Neuronal stem cell (in vitro differentiated cells): ENCODE measurements at places on chromosomes 2 and 18.

DNA sequence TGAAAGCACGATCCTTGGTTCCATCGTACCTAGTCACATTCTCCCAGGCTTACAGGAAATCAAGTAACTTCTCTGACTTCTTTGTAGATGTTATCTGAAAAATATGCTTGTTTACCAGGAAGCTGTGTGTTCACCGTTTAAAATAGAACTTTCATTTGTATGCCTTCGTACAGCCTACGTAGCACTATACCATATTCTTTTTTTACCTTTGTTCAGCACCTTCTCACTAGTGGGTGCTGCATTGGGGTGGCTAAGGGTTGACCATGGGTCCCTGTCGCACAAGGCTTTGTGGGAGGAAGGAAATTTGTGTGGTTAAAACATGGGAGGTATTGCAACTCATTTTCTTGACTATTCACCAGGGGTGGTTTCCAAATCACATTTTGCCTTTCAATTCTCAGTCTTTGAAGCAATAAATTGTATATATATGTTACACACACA is 16.6 kb downstream of the MALT1 start:
- no peak for DNase-seq

GRCh38 chr2:191295088-191295487 is 49.9 kb downstream of the MYO1B start:
- DNase-seq = no peak

GRCh38 chr18:24220318-24220688 is 81.4 kb downstream of the CABYR start:
- DNase-seq = no peak

- DNase-seq = no peak
These were observed 269.4 kb downstream of the LOXHD1 start for GRCh38 chr18:46387441-46388131.

- DNase-seq = no peak
These were observed 2.3 kb upstream of the ZNF532 start for GRCh38 chr18:58862356-58862755.

DNA sequence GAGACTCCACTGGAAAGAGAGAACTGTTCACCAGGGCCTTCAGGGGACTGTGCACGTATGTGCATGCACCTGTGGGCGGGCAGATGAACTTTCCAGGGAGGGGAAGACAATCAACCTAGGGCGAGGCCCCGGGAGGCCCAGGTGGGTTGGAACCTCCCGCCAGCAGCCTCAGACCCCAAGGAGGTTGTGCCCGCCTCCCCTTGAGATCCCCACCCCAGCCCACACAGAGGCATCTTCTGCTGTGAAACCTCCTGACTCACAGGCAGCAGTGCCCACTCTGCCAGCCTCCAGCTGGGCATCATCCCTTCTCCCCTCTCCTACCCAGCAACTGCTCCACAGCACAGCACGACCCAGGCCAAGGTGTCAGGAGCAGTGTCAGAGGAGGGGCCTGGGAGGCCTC is 54.4 kb downstream of the FAM178B start:
- no peak for DNase-seq

GRCh38 chr2:187874786-187875185 is 320.6 kb upstream of the TFPI start:
- DNase-seq = no peak

- no peak for DNase-seq
These were observed 74.7 kb upstream of the PTPRM start for GRCh38 chr18:7492385-7492784.

DNA sequence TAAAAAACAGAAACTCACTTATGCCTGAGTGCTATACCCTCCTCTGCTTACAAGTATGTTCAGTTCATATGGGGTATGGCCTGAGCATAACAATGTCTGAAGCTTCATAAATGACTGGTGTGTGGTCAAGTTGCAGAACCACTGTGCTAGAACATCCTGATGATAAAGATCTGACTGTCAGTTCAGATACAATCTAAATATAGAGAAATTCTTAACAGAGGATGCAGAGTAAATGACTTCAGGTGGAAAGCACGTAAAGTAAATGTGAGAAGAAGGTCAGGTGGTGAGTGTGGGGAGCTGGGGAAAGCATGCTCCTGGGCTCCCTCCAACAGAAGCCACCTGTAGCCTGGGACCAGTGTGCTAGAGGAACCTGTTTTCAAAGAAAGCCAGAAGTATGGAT is 926.2 kb downstream of the TSN start:
- DNase-seq = no peak

DNA sequence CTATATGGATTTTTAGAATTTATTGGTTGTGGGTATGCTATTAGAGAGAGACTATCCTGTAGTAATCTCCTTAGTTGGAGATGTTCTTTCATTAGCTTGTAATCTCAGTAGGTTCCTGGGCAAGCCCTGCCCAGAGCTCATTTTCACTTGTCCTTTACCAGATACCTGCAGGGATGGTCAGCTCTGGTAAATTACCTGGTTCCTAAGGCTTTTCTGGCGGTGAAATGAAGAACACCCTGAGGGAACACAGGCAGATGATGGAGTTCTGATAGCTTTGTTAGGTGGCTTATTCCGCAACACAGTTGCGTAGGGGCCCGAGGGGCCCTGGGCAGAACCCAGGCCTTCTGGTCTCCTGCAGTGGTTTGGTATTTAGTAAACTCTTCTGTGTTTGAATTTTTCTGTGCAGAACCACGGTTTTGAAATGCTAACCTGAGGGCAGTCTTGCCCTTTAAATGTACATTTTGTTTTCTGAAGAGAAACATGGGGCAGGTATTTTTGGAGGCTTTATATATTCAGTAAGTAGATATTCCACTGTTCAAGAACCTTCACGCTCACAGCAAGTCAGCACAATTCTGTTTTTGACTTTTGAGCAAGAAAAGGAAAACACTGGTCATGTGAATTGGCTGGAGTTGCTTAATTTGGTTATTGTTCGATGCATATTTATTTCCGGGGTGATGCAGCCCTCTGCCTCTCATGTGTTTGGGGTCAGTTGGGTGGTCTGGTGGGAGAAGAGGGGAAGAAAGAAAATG is 22.4 kb downstream of the ZNF532 start:
- no peak for DNase-seq

DNA sequence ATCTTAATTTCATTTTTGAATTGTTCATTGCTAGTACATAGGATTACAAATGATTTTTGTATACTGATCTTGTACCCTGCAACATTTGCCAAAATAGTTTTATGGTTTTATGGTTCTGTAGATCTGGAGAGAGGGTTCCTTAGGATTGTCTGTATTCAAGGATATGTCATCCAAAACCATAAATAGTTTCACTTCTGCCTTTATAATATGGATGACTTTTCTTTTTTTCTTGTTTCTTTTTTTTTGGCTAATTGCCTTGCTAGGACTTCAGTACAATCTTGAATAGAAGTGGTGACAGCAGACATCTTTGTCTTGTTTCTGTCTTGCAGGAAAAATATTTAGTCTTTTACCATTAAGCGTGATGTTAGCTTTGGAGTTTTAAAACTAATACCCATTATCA is 383.9 kb upstream of the HS6ST1 start:
- DNase-seq = no peak

GRCh38 chr2:203718087-203718486 is 11.6 kb downstream of the CD28 start:
- no peak for DNase-seq

DNA sequence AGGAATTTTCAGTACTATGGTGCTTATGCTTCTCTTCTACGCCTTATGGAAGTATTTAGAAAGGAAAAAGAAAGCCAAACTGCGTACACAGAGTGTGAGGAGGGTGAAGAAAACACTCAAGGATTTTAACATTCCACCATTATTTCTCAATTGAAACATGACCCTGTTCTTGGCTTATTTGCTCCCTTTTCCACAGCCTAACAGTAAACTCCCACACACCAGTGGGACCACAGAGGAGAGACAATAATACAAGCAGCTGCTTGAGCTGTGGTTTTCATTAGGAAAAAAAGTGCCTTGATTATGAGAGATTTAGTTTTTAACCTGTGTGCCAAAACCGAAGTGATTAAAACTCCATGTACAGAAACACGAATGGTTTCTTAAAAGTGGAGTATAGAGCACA is 134.3 kb downstream of the MEP1B start:
- no peak for DNase-seq

GRCh38 chr18:21650311-21650710 is 38.2 kb downstream of the SNRPD1 start:
- no peak for DNase-seq

DNA sequence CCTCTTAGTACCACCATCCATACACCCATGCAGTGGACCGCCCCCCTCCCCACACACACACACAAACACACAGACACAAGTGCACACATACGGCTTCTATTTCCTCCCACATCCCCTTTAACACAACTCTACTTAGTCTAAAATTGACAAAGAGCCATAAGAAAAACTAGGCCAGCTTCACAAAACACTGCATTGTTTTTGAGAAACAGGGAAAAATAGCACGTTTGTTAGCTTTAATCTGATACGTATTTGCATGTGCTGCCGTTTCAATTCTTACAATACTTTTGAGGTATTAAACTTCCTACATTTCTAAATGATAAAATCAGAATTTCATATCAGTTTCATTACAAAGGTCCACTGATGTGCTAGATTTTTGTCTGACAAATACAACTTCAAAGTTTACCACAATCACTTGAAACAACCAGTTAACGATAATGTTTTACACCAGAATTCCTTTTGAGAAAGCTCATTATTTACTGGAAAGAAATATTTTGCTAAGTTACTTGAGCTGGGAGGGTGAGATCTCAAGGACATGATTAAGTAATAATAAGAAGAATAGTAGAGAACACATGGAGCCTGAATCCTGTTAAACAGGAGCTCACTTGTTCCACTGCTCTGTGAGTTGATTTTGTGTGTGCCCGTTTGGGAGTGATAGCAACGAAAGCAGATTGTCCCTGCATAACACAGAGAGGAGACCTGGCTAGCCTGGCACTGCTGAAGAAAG is 74.5 kb downstream of the MOGAT1 start:
- DNase-seq = no peak

DNA sequence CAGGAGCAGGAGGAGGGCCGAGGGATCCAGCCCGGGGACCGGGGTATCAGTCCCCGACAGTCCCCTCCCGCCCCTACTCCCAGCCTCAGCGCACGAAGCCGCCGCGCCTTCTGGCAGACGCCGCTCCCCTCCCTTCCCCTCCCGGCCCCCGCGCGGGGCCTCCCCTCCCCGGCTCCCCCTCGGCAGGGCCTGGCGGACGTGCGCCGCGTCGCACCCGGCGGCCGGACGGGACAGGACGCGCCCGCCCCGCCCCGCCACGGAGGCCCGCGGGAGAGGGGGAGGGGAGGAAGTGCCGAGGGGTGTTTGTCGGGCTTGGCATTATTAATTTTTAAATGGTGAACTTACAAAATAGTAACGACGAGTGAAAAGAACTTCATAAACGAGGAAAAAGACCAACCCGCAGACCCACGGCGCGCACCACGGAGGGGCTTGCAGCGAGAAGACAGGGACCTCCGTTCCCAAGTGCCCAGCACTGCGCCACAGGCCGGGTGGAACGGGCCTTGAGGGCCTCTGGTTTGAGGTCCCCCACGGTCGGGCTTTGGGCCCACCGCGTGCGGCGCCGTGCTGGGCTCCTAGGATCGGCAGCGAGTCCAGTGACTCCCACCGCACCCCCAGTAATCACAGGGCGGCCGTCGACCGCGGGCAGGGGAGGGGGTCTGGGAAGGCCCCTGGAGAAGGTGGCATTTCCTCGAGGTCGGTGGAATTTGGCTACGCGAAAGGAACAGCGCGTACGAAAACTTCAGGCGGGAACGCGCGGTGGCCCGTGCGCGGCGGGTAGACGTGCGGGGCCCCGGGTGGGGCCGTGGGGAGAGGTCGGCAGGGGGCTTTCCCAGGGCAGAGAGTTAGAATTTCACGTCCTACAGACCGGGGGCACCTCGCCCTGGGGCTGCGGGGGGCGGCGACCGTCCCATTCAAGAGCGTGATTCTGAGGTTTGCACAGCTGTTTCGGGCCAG is 954 bp upstream of the CTDSP1 start:
- peak; percentile 31 for DNase-seq

DNA sequence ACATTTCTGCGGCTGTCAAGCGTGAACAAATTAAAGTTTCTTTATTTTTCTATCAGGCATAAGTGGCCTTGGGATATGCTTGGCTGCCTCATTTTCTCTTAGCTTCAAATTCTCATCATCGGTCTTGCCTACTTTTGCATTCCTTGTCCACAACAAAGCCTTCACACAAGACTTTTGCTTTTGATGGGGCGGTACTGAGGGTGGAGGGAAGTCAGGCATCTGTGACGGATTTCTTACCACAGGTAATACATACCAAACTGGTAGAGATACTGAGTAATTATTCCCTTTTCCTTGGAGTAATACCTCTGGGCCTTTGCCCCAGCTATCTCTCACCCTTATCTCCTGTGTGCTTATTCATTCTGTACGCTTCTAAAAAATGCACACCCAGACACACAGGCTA is 468.3 kb upstream of the RGPD4 start:
- no peak for DNase-seq

- peak; percentile 65 for DNase-seq
These were observed at the start of gene RBMS1 for GRCh38 chr2:160493227-160494028. Gene RBMS1, minus strand, starts transcription at chr2:160493807. Its CDS starts 444 bp downstream, at chr2:160493363.

DNA sequence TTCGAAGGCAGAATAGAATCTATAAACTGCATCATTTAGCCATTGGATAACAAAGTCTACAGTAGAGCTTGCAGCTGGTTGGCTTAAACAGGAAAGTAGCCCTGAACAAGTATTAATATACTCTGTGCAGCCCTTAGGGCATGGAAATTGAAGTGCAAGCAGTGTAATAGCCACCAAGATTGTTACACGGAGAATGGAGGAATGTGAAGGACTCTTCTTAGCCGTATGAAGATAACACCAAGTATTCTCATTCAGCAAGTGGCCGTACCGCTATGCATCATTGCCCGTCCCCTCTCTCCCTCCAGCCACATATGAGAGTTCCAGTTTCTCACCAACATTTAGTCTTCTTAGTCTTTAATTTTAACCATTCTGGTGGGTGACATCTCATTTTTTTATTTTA is 40.5 kb downstream of the ANKRD12 start:
- no peak for DNase-seq

DNA sequence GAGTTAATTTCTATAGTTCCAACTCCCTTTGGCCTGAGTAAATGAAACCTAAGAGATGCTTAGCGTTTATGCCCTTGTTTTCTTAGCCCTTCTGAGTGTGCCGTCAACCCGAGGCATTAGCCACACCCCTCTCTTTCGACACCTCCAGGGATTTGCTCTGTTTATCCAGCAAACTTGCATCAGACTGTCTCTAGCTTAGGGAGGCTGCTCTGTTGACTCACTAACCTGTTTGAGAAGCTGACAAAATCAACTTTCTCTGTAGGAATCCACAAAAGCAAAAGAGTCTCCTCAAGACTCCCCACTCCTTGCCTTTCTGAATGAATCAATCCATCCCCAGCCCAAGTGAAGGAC is 317.6 kb downstream of the TNS1 start:
- DNase-seq = no peak

DNA sequence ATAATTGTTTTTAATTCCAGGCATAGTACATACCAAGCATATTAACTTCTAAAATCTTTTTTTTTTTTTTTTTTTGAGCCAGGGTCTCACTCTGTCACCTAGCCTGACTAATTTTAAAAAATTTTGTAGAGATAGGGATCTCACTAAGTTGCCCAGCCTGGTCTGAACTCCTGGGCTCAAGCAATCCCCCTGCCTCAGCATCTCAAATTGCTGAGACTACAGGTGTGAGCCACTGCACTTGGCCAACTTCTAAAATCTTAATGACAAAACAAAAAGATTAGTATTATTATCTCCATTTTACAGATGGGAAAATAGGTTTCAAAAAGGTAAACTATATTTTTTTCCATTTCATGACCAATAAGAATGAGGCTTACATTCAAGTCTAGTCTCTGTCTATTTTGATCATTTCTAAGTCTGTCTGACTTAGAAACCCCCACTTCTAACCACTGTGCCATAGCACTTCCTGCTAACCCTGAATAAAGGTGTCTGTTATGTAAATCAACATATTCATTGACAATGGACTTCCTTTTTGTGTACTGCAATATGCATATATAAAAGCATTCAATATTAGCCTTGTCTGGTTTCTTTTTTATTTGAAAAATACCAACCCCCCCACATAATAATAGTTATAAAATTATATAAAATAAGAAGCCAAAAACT is 28.7 kb upstream of the ZEB2 start:
- DNase-seq = no peak
